ENCODE measurements at places on chromosomes 4 and X.

DNA sequence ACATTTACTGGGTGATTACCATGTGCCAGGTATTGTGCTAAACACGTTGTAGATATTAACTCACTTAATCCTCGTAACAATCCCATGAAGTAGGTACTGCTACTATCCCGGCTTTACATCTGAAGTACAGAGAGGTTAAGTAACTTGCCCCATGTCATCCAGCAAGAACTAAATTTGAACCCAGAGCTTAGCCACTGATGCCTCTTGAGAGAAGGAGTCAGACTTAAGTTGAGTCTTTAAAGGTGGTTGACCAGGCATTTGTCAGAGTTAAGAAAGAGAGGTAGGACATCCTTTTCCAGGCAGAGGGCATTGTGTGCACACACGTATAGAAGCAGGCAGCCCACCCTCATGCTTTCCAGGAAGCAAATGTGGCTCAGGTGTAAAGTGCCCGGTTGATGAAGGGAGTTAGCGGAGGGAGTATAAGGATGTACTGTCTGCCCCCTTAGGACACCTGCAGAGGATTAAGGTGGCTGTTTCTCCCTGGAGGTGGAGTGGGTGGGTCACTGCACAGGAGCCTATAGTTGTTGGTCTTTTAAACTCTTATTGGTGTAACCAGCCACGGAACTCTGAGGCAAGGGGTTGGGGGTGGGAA is 335 bp upstream of the CD38 start:
- DNase-seq = no peak

- DNase-seq = no peak
These were observed 473.4 kb downstream of the INPP4B start for GRCh38 chr4:142372530-142373260.

GRCh38 chr4:128866269-128866668 is 56.8 kb downstream of the JADE1 start:
- no peak for DNase-seq

DNA sequence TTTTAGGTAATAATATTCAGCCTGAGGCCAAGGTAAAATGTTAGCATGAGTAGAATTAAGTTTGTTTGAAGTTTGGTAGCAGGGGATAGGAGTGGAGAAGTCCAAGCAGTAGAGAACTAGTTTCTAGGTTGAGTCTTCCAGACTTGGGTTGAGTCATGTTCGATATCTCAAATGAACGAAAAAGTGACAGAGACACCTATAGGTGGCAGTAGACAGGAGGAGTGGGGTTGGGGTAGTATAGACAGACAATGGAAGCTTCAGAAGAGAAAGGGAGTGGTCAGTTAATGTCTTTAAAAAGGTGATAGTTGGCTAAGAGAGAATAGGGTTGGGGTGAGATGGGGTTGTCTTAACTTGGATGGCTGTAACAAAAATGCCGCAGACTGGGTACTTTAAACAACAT is 58.7 kb upstream of the EMCN start:
- no peak for DNase-seq

DNA sequence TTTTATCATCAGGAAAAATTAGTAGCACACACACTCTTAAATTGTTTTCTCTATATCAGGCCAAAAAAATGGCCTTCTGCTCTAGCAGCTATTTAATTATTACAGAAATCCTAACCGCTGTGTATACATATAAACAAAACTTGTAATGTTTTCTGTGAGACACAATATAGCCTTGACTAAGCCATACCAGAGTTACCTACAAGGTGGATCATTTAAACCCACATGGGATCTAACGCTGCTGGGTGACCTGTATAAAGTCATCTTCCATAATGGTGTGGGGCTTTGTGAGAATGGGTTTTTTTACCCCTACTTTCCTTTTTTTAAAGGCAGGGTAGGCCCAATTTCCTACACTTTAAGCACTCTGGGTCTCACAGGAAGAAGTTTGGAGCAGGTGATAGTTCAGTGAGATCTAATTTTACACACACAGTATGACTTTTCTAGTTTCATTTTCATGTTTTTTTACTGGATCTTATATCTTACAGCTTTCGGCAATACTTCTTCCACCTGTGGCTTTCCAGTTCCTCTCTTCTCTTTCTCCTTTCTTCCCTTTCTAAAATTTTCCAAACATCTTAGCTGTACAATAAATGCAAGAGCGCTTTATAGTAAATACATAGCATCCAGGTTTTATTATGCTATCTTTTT is 66.9 kb upstream of the MMAA start:
- no peak for DNase-seq

DNA sequence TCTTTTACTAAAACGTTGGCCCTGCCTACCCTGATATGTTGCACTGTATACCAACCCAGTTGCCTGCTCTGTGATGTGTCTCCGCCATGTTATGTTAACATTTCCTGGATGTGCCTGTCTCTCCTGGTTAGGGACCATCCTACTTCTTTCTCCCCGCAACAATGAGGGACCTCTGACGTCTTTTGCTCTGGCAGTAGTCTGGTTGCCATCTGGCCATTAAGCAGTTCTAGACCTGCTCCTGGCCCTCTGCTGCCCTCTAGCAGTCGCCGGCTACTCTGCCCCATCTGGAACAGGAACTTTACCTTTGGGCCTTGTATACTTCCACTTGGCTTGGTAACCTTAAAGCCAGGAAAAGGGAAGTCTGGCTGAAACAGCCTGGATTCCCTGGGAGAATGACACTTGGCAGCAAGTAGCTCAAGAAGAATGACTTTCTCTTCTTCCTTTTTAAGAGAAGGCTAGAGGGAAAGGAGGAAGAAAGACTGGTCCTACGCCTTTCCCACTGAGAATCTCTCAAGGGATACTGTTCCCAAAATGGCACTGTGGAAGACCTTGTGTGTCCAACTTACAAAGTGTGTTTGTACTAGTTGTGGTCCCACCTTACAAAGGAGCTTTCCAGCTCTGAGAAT is 63.5 kb downstream of the GPC3 start:
- no peak for DNase-seq

- no peak for DNase-seq
These were observed 752 bp downstream of the SEPTIN11 start for GRCh38 chr4:76950052-76950955.

GRCh38 chr4:188554413-188554812 is 415.2 kb downstream of the TRIML1 start:
- no peak for DNase-seq

DNA sequence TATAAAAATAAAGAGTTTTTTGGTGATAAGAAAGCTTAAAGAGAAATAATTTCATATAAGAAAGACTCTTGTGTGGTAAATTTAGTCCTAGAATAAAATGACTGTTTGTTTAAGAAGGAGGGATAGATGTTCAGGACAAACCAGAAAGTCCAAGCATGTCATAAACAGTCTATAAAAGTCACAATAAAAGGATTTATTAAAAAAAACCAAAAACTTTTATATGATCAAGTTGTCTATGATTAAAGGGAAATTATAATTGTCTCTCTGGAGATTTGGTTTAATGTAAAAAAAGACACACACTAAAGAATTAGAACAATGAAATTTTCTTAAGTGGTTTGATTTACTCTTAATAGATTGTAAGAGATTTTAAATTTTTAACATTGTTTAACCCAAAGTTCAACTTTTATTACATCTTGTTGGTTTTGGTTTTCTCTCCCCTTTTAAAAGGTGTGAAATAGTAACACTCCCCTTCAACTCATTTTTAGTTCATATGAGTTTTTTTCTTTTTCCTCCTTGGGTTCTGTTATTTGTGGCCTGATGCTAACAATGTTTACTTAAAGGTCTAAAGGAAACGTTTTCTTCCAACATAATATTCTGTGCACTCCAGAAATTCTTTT is 89.7 kb downstream of the PDHA2 start:
- DNase-seq = no peak

GRCh38 chrX:103941201-103941975 is 21.0 kb upstream of the TMSB15B start:
- DNase-seq = no peak

- no peak for DNase-seq
These were observed 63.9 kb downstream of the TRMT44 start for GRCh38 chr4:8504279-8505007.

DNA sequence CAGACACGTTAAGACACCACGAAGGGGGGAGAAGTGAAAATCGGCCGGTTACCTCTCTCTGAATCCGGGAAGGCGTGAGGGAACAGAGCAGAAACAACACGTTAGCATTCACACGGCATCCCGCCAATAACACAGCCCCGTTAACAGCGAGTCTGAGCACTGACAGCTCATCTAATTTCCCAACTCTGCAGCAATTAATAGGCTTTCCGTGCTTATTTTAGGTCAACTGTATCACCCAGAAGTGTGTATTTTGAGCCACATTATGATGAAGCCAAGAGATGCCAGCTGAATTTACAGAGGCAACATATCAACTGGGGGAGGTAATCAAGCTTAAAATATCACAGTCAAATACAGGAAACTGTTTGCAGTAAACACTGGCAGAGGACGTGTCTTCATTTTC is 92.6 kb downstream of the NSUN7 start:
- no peak for DNase-seq

GRCh38 chrX:22097012-22097694 is 65.0 kb downstream of the PHEX start:
- no peak for DNase-seq

DNA sequence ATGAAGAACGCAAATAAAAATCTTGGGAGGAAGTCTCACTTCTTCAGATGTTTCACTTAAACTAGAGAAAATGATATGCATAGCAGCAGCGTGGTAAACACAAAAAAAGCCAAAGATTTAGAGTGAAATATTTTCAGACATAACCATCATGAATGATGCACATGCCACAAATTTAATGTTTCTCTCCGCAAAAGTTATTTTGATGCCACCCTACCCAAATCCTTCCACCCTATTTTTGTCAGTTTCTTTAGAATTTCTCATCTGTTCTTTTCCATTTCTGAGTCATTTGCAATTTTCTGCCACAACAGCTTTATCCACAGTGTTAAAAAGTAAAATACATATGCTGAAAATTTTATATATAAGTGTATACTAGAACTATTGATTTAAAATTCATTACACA is 1663.7 kb upstream of the ADGRL3 start:
- DNase-seq = no peak

DNA sequence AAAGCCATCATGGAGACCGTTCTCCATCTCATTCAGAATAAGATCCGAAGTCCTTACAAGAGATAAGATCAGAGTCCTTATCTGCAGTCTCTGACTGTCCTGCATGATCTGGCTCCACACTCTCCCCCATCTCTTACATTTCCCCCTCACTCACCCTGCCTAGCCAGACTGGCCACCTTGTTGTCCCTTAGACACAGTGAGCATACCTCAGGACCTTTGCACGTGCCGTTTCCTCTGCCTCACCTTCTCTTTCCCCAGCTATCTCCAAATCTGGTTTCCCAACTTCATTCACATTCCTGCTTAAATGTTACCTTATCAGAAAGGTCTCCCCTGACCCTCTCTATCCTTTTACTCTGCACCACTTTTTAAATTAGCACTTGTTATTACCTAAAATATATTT is 44.0 kb downstream of the KLHL5 start:
- no peak for DNase-seq

DNA sequence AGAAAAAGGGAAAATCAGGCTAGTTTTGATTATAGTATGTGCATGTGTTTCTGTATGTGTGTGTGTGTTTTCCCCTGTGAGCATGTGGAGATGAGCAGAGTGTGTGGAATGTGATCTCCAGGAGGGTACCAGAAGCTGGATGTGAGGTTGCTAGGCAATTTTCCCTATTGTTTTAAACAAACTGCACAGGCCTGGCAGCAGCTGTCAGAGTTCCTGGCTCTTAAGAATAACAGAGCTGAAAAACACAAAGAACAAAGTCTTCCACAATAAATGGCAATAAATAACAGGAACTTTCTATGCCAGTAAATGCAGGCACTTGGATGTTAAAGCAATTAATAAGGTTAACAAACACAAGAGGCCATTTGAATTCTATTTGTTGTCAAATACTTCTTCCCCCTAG is 344.6 kb upstream of the CTSO start:
- no peak for DNase-seq

GRCh38 chrX:72041871-72042851 is 89.6 kb downstream of the RTL5 start:
- no peak for DNase-seq

DNA sequence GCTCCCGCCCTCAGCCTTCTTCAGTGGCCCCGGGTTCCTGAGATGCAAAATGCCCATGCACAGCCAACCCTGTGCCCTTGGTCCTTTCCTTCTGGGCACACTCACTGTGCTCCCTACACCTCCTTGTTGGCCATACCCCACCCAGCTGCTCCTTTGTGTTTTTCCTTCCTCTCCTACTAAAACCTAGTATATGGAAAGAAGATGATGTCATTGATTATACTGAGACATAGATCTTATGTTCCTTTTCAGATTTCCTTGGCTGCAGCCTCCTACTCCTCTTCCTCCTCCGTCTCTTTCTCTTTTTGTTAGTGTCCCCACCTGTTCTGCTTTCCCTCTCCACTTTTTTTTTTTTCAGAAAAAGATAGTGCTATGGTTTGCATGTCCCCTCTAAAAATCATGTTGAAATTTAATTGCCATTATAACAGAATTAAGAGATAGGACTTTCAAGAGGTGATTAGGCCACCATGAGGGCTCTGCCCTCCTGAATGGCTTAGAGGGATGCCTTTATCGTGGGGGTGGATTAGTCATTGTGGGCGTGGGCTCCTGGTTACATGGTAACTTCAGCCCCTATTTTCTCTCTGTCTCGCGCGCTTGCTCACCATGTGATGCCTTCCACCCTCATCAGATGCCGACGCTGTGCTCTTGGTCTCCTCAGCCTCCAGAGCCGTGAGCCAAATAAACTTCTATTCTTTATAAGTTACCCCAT is 254.9 kb upstream of the GATB start:
- no peak for DNase-seq

DNA sequence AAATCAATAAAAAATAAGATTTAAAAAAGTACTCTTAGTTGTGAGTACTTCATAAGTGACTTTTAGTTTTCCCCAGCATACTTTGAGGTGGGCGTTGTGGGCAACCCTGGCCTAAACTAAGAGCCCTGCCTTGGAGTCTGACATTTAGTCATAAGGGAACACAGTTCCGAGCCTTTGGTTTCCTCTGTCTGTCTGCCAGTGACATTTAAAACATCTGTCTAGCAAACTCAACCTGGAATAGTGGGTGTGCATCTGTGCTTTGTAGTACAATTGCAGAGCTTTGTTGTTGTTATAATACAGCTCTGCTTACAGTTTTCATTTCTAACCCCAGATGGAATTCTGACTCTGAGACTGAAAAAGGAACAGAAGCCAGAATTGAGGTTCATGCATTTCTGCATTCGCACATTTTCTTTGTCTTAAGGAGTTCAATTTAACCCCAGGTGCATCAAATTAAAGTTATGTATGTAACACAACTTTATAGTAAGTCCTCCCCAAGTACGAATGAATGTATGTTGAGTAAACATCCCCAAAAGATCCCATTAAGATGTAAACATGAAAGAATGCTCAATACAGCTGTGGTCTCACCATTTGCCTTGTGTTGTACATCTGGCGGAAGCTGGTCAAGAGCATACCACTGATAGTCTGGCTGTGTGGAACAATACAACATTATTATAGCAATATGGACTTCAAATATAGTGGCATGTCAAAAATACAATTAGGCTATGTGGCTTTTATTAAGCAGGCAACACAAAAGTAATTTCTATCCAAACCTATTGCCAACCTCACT is 25.9 kb downstream of the TNIP3 start:
- no peak for DNase-seq

- DNase-seq = peak; percentile 34
These were observed 40.6 kb downstream of the HADH start for GRCh38 chr4:108030332-108030731.
